ENCODE measurements at places on chromosomes 2 and 18.
A peak's percentile ranks its signal among the peaks of the same experiment; 100 is the strongest.

GRCh38 chr2:176879426-176879995 is 333.1 kb upstream of the HNRNPA3 start:
- DNase-seq, result no peak

GRCh38 chr2:62871506-62871905 is 166.0 kb downstream of the EHBP1 start:
- no peak for DNase-seq

DNA sequence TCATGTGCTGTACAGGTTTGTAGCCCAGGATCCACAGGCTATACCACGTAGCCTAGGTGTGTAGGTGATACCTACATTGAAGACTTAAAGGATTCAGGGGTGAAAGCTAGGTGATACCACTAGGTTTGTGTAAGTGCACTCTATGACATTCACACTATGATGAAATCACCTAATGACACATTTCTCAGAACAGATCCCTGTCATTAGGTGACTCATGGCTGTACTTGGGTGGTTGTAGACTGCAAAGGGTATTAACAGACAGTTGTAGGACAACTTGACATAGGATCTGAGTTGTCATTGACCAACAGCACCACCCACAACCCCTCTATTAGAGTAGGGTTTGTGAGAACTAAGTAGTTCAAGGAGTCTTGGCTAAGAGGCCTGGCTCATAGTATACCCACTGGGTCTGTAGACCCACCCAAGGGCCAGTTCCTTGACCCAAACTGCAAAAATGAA is 27.7 kb upstream of the SMCHD1 start:
- DNase-seq, result peak; percentile 53

- DNase-seq, result no peak
These were observed 187.4 kb downstream of the LPIN1 start for GRCh38 chr2:11933854-11934253.

DNA sequence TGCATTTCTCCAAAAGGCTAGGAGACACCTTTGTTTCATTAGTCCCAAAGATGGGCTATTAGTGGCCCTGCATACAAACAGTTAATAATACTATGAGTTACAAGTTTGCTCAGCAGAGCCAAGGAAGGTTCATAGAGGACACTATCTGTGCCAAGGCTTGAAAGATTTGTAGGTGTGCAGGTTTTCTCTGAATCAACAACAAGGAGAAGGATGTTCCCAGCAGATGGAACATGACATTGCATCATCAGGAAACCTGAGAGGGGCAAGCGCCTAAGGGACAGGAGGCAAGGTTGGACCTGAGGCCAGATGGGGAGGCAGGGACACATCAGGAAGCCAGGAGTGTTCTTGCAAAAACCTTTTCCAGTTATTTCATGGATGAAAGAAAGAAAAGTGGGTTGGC is 35.4 kb upstream of the STK17B start:
- DNase-seq, result no peak

DNA sequence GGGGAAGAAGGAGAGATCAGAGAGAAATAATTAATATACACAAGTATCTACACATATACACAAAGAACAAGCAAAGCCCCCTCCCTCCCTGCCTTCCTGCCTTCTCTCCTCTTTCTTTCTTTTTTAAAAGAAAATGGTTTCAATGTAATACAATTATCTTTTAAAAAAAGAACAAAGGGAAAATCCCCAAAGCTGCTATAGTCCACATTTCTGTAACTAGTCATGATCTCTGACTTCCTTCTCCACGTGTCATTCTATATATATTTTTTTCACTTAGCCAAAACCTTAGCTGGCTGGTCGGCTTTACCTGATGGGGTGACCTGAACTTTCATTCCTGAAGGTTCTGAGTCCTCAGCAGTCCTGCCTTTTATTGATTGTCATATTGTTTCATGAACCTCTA is 44.3 kb downstream of the MAP3K20 start:
- DNase-seq, result no peak

DNA sequence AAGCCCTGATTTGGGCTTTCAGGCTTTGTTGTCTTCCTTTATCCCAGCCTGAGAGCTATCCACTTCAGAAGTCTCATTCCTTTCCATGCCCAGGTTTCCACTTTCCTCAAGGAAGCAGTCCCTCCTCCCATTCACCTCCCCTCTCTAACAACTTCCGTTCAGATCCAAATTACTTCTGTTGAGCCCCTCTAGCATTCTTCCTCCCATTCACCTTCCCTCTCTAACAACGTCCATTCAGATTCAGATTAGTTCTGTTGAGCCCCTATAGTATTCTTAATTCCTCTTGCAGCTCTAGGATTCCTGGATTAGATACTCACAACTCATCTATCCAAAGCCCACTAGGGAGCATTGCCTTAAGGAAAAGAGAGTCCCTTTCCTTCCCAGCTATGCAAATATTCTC is 216.8 kb downstream of the RAD51AP2 start:
- DNase-seq, result no peak

GRCh38 chr2:154912215-154912614 is 213.7 kb downstream of the KCNJ3 start:
- no peak for DNase-seq

- no peak for DNase-seq
These were observed 4.4 kb downstream of the POU3F3 start for GRCh38 chr2:104858006-104858978.

GRCh38 chr2:48781366-48781765 is 25.8 kb upstream of the LHCGR start:
- no peak for DNase-seq

DNA sequence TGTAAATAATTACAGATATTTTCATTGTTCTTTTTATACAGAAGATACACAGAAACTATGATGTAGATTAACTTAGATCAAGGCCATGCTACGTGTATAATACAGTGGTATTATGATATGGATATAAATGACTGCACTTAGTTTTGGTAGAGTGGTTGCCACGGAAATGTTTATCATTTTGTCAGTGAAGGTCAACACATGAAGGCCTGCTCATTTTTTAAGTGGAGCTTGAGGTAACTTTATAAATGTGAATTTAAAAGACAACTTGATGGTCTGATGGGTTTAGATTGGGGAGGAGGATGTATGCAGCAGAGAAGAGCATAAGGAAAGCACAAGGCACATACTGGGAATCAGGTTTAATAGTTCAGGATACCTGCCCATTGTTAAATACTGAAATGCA is 14.4 kb upstream of the BBS5 start:
- no peak for DNase-seq

DNA sequence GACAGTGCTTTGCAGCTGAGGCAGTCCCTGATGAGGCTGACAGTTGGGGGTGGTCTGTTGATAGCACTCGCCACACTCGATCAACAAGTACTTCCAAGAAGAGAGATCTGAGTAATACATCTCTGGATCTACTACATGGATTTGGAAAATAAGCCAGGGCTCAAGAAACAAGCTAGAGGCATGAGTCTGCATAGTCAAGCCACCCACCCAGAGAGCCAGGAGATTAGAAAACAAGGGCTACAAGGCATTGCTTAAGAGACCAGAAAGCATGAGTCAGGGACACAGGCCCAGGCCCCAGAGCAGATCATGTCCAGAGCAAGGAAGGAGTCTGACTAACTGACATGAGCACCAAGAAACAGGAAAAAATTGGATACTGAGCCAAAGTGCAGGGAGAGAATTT is 196.9 kb upstream of the CWC22 start:
- DNase-seq, result no peak

- DNase-seq, result peak; percentile 8
These were observed 25.0 kb upstream of the COPS8 start for GRCh38 chr2:237060534-237061312.

DNA sequence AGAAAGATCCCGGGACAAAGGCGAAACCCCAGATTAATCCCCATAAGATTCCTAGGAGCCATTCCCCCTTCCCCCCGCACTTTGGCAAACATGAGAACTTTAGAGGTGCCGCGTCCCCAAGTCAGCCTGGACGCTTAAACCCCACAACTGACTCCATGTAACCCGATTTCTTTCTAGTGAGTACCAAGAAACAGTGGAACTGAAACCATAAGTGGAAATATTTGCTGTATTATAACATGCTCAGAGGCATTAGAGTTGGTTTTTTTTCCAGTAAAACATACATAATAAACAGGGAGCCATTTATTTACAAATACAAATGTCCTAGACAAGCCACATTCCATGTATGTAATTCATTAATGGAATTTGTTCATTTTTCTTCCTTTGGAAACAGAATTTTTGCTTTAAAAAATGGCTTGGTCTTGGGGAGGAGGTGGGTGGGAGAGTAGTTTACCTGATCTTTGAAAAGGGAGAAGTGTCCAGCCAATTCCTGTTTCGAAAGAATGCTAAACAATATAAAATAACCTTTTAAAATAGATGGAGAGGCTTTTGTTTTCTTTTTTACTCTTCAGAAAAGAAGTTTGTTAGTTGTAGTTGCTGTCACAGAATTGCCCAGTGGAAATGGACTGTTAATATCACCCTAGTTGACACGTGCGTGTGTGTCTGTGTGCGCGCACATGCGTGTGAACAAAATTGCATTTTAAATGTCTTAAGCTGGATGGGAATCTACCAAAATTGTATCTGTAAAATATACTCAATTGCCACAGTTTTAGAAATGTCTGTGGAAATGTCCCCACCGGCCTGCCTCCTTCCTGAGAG is 10.6 kb downstream of the POU3F3 start:
- no peak for DNase-seq

GRCh38 chr2:238649936-238650518 is 197.9 kb upstream of the TWIST2 start:
- no peak for DNase-seq

DNA sequence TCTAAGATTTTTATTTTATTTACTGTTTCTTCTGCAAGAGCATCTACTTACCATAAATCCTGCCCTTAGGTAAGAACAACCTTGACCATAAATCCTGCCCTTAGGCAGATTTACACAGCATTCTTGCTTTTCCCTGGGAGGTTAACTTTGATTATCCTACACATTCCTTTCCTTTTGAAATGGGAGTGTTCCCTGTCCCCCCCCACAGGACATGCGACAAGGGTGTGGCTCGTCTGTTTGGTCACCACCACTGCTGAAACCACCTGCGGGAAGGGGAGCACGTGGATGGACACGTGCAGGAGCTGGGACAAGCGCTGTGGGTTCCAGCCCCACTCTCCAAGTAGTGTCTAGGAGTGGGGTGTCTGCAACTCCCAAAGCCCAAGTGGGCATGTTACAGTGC is 239.3 kb upstream of the SP5 start:
- DNase-seq, result no peak

DNA sequence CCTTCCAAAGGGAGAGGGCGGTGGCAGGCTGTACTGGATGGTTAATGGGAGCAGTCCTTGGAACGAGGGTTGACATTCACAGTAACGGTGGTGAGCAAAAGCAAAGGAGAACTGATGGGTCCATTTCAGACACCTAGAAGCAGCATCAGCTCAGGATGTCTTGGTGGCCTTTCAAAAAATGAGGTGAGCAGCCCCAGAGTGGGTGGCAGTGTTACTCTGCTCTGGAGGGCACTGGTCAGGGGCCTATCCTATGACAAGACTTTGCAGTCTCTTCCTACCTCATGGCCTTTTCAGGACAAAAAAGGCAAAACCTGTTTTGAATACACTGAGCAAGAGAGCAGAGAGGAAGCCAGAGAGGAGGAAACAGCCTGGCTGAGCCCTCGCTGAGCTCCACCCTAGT is 23.5 kb downstream of the CAPN14 start:
- DNase-seq, result no peak

- no peak for DNase-seq
These were observed 238.3 kb upstream of the RASGRP3 start for GRCh38 chr2:33238111-33238510.

DNA sequence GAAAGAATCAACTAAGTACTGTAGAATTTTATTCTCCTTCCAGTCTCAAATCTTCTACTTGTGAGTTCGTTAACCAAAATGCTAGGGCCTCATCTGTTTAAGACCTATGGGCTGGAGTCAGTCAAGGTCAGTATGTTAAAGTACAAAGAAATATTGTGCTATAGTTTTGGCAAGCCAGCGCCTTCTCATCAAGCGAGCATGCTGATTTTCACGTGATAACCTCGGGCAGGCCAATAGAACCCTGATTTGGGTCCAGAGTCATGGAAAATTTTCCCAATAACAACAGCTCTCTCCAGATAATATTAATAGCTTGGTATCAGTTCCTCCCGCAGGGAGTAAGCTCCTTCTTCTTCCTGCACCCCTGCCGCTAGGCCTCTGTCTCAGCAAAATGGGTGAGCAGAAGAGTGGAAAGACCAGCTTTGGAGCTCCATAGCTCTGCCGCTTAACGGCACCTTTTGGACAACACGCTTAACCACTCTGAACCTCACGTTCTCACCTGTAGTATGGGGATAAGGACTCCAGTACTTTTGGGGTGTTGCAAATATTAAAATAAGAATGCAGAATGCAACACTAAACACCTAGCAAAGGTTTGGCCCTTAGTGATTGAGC is 11.7 kb downstream of the CABLES1 start:
- DNase-seq, result no peak

GRCh38 chr2:100852999-100853908 is 33.3 kb downstream of the NPAS2 start:
- no peak for DNase-seq

- DNase-seq, result no peak
These were observed 779 bp downstream of the DGKD start for GRCh38 chr2:233354971-233355574.

GRCh38 chr2:54318821-54319220 is 62.8 kb upstream of the TSPYL6 start:
- no peak for DNase-seq

- no peak for DNase-seq
These were observed 185.9 kb downstream of the ICOS start for GRCh38 chr2:204122425-204122824.

DNA sequence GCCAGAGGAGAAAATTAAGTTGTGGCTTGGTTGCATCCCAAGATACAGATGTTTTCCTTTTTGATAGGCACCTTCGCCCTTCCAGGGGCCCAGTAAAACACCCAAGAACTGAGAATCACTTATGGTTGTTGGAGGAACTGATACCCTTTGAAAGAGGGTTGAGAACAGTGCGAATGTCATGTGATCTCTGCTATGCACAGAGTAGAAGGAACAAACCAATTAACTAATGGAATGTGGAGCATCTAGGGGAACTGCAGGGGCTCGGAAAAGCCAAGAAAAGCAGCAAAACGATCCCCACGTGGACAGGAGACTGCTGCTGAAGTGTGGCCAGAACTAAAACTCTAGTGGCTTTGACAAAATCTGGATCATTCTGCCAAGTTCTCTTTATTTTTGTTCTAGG is 58.8 kb downstream of the APOB start:
- DNase-seq, result no peak

DNA sequence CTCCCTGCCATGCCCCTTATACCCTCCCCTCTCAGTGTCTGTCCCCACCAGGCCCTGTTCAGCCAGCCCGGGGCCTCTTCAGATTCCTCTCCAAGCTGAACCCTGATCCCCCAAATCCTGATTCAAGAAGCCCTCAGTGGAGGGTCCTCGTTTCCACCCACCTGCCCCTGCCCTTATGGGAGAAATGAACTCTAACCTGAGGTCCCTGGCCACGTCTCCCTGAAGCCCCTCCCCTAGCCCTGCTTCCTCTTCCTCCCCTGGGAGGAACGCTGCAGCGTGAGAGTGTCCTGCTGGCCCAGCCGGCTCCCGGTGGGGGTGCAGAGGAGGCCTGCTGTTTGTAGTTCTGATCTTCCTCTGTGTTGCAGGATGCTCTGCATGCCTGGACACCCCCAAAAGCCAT is 56.7 kb upstream of the GLI2 start:
- DNase-seq, result no peak

- DNase-seq, result no peak
These were observed 20.9 kb downstream of the SEPTIN10 start for GRCh38 chr2:109592905-109593304.

Measured in CD4-positive, alpha-beta T cell treated with Interleukin-2 at 100 ng/mL for 4 hours (primary cell).